ENCODE measurements at places on chromosomes 1 and 21.

- DNase-seq = no peak
These were observed 423.5 kb downstream of the OMA1 start for GRCh38 chr1:58123051-58123450.

DNA sequence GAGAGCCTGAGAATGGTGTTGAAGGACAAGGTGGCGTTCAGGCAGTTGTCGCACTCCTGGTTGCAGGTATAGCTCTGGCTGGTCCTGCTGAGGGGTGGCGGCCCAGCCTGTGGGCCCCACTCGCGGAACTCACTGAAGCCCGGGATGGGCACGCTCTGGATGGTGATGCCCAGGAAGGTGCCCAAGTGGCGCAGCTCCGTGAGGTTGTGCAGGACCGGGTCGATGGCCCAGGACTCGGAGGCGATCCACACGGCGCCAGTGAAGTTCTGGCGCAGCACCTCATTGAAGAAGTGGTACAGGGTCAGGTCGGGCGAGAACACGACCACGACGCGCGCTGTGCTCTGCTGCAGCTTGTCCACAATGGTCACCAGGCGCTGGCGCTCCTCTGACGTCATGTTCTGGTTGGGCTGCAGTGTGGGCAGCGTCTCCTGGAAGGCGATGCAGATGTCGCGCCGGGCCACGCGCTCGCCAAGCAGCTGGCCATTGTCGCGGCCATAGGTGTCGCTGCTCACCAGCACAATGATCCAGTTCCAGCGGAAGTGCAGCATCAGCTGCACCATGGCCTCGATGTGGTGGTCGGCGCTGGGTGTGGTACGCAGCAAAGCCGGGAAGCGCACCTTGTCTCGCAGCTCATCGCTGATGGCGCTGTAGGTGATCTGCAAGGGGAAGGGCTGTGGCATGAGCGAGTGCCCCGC, 5.0 kb downstream of the TAS1R2 start:
- no peak for DNase-seq

DNA sequence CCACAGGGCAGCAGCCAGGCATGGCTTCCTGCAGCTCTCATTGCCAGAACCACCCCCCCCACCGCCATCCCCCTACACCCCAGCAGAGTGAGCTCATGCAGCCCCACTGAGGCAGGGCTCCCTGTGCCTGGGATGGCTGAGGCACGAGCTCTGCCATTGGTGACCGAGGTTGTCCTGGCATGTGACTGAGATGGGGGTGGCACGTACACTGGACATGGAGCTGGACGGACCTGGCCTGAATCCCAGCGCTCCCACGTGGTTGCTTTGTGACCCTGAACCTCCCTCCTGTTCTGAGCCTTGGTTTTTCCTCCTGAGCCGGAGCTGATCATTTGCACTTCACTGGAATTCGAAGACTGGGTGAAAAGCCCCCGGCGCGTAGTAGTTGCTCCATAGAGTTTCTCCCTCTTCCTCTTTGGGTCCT, 28.3 kb downstream of the ALPL start:
- DNase-seq = no peak

DNA sequence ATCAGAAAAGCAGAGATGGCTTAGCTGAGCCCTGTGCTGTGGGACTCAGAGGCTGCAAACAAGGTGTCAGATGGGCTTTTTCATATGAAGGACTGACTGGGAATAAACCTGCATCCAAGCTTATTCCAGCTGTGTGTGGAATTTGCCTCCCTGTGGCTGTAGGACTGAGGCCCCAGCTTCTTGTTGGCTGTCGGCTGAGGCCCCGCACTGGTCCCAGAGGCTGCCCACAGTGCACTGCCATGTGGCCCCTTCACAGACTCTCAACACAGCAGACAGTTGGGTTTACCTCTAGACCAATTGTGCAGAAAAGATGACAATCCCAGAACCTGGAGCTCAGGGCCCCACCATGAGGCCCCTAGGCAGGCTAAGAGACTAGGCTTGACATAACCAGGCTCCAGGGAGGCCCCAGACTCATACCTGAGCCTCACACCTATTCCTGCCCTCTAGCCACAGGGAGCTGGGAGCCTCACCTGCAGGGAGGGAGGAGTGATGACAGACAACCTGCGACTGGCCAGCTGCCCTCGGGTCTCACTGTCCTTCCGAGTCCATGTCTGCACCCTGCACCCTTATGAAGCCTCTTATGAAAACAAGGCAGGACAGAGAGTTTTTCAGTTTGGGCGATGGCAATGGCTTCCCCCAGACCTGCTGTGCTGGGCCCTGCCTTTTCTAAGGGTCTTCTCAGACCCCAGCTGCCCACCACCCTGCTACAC, 615.5 kb downstream of the NPHP4 start:
- DNase-seq = no peak

- DNase-seq = no peak
These were observed 373.5 kb downstream of the RRAGC start for GRCh38 chr1:38486085-38486484.

DNA sequence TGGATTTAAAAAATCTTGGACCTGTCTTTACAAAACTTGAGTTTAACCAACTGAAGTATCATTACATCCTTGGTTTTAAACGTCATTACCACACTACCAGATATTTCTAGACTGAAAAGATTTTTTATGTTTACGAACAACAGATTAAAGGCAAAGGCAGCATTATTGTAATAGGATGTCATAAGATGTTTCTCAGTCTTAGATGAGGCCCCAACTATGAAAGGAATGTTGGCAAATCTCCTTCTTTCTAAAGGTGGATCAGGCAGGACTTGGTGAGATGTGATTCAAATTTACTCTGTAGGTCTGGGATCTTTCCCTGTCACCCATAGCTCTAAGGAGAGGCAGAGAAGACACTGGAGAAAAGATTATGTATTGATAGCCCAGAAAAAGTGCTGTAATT, 417.9 kb downstream of the PTBP2 start:
- DNase-seq = no peak

GRCh38 chr1:206544562-206545257, 37.4 kb downstream of the RASSF5 start:
- DNase-seq = peak; percentile 59

GRCh38 chr1:40877698-40878097, 15.5 kb upstream of the CITED4 start:
- no peak for DNase-seq

- DNase-seq = no peak
These were observed 16.6 kb upstream of the GFI1 start for GRCh38 chr1:92503043-92503925.

DNA sequence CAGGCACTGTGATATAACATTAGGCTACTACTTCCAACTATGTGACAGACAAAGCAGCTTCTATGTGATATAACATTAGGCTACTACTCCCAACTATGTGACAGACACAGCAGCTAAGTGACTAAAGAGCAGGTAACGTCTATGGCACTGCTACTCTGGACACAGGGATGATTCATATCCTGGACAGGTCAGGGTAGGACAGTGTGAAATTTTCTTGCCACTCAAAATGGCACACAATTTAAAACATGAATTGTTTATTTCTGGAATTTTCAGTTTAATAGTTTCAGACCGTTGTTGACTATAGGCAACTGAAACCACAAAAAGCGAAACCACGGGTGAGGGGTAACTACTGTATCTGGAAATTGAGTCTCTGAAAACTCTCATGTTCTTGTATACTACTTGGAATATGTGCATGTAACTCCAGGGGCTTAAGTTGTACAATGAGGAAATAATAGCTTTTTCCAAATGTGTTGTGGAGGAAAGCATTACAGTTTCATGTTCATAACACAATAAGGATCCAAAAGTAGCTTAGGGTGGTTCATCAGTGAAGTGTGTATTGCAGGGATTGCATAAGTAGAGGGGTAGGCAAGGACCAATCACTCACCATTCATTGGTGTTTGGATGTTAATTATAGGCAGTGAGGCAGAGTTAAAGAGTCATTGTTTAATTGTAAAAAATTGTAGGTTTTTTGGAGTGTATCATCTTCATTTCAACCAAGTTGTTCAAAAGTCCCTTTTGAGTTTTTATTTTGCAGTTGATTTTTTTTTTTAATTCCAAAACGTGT, 5.3 kb downstream of the DTL start:
- DNase-seq = no peak

GRCh38 chr1:213719462-213719861, 268.3 kb upstream of the PROX1 start:
- no peak for DNase-seq

DNA sequence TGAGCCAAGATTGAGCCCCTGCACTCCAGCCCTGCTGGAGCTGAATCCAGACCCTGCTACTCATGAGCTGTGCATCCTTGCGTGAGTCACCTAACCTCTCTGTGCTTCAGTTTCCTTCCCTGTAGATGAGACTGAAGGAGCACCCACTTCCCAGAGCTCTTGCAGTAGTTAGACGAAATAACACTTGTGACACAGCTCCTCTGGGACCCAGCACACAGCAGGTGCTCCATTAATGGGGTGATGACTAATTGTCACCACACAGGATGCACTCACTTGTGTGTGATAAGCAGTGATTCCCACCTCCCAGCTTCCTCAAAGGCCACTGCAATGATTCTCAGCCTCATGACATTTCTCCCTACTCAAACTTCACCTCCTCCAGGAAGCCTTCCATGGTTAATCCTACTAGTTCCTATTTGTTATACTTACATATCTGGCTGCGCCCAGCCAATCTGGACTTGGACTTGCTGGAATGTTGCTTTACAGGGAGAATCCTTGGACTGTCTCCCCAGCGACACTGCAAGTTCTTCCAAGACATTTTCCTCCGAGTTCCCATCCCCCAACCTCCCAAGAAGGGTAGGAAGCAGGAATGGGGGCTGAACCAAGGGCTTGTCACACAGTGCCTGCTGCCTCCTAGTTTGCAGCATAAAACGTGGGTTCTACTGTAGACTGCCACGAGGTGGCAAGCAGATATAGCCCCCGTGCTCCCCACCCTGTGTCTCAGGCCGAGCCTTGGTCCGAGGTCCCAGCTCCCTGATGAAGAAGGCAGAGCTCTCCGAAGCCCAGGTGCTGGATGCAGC, 17.2 kb downstream of the DRAXIN start:
- no peak for DNase-seq

DNA sequence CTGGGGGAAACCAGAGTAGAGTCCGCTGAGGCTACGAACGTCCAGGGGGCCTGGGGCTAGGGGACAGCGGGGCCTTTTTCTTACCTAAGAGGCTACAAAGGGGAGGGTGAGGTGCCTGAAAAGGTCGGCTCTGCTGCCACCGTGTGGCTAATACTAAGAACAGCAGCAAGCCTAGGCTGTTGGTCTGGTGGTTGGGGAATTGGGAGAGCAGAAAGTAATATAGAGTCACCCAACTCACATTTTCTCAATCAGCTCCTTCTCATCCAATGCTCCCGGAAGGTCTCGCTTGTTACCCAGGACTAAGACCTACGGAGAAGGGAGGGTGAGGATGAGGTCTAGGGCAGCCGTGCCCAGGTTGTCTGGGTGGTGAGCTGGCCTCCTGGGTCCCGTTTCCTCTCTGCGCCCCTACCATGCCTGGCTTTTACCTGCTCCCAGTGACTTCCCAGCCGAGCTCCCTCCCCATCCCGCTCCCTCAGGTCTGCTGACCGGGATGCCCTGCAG, 9.3 kb downstream of the ARL8A start:
- DNase-seq = peak; percentile 22

DNA sequence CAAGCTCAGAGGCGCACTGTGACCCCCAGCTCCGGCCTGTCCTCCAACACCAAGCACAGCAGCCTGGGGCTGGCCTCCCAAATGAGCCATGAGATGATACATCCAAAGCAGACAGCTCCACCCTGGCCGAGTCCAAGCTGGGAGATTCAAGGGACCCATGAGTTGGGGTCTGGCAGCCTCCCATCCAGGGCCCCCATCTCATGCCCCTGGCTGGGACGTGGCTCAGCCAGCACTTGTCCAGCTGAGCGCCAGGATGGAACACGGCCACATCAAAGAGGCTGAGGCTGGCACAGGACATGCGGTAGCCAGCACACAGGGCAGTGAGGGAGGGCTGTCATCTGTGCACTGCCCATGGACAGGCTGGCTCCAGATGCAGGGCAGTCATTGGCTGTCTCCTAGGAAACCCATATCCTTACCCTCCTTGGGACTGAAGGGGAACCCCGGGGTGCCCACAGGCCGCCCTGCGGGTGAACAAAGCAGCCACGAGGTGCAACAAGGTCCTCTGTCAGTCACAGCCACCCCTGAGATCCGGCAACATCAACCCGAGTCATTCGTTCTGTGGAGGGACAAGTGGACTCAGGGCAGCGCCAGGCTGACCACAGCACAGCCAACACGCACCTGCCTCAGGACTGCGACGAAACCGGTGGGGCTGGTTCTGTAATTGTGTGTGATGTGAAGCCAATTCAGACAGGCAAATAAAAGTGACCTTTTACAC, 29.1 kb downstream of the SLC19A1 start:
- no peak for DNase-seq

- DNase-seq = no peak
These were observed 27.8 kb upstream of the CCSAP start for GRCh38 chr1:229370601-229371021.

DNA sequence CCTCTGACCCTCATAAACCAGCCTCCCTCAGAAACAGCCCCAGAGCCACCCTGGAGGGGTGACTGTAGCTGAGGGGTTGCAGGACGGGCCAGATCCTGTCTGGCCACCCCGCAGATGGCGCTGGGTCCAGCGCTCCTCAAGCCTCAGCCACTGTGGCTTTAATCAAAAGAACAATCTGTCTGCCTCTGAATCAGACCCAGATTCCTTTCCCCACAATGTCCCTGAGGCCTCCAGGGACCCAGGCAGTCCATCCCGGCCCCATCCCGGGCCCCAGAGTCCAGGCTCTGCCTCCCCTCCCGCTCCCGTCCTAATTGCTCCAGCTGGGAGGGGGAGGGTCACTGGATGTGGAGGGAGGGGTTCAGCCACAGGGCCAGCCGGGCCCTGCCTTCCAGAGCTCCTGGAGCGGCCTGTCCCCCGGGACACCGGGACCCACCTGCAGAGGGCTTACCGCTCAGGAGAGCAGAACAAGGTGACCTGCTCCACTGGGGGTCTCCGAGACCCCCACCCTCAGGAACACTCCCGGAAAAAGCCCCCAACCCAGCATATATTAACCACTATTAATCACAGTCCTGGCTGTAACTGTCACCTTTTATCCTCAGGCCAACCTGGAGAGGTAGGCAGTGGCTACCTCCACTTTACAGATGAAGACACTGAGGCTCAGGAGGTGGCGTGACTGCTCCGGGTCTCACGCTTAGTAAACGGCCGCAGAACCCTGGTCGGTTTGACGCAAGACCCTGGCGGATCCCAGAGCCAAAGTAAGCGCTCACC, 836 bp upstream of the FBLIM1 start:
- no peak for DNase-seq

GRCh38 chr1:6822530-6823359, 37.5 kb downstream of the CAMTA1 start:
- DNase-seq = no peak

DNA sequence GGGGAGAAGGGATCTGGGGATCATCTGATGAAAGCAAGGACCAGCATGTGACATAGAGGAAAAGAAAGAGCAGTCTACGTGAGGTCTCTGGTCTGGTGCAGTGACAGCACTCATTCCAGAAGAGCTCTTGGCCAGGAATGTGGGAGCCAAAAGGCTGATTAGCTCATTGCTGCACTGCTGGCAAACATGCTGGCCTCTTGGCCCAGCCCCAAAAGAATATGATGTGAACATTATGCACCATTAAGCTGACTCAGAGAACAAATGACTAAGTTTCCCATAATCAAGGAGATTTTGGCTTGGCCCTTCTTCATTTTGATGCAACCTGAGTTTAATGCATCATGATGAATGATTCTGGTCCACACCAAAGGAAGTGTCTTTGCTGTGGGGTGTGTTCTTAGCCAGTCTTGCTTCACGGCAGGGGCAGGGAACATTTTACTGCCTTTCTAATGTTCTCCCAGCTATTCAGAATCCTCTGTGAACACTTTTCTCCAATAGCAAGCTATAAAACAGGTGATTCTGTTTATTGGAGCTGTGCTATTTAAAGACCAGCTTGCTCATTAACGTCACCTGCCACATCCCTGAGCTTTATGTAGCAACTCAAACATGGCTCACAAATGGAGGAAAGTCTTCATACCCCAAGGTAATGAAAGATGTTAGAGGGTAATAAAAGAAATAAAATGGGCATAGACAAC, 55.1 kb downstream of the PCBP3 start:
- no peak for DNase-seq
